ENCODE measurements at places on chromosomes 7 and 10.

- no peak for DNase-seq
Measured at GRCh38 chr7:125877246-125877645, 947.6 kb upstream of the POT1 start.

DNA sequence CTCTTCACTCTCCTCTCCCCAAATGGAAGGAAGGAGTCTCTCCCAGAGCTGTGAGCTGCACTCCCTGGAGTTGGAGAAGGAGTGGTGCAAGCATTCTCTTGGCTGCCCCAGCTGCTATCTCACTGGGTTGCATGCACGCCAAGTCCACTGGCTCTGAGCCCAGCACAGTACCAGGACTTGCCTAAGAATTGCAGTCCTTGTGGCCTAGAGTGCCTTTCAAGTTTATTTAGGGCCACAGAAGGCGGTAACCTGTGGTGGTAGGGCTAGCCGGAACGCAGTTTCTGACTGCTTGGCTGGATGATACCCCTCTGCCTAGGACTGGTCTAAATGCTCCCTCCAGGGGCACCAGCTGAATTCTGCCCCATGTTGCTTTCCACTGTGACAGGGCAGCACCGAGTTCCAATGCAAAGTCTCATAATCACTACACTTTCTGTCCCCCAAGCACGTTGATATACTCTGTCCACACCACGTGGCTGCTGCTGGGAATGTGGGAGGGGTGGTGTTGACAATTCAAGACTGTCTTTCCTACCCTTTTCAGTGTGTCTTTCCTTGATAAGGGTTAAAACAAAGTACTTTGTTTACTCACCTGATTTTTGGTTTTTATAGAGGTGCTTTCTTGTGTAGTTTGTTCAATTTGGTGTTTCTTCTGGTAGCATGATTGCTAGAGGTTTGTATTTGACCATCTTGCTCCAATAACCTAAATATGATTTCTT lies 57.0 kb downstream of the PHTF2 start:
- no peak for DNase-seq

- no peak for DNase-seq
Measured at GRCh38 chr10:132628966-132629900, 91.6 kb downstream of the INPP5A start.

DNA sequence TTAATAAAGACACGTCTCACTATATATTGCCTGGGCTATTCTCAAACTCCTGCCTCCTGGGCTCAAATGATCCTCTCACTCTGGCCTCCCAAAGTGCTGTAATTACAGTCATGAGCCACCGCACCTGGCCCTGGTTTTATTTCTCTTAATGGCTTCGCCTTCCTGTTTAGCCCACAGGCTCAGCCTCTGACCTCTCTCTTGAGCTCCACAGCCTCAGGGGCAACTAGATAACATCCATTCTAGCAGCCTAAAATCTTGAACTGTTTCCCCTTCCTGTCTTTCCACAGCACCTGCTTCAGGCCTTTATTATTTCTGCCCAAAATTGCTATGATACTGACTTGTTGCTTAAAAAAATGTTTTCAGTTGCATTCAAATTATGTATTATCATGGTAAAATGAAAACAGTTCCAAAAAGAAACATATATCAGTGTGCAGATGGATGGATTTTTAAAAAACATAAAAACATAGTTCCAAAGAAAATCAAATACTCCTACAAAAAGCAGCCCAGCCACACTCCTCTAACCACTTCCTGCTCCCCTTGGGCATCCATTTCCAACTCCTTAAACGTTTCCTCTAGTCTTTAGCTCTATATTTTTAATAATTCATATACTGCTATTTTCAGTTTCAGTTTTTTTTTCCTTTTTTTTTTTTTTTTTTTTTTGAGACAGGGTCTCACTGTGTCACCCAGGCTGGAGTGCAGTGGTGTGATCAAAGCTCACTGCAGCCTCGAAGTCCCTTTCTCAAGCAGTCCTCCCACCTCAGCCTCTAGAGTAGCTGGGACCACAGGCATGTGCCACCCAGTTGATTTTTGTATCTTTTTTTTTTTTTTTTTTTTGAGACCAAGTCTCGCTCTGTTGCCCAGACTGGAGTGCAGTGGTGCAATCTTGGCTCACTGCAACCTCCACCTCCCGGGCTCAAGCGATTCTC lies 5.1 kb upstream of the BAZ1B start:
- peak; percentile 43 for DNase-seq
